Esophagus muscularis mucosa (tissue), 4 donors: ENCODE measurements at places on chromosomes 12 and 14. TPM values are rescaled to one million over a fixed set of nuclear protein-coding genes. Genes with fewer than 3 reads are reported as not detected.

- no peaks in the 10 kb centered on the region for H3K27me3 ChIP-seq
- H3K36me3 ChIP-seq = no peaks in the 10 kb centered on the region
- peak overlapping the region; percentile 60 for H3K27ac ChIP-seq
- DNase-seq = no peak
Measured at GRCh38 chr12:91854725-91855124, 290.9 kb downstream of the BTG1 start.

DNA sequence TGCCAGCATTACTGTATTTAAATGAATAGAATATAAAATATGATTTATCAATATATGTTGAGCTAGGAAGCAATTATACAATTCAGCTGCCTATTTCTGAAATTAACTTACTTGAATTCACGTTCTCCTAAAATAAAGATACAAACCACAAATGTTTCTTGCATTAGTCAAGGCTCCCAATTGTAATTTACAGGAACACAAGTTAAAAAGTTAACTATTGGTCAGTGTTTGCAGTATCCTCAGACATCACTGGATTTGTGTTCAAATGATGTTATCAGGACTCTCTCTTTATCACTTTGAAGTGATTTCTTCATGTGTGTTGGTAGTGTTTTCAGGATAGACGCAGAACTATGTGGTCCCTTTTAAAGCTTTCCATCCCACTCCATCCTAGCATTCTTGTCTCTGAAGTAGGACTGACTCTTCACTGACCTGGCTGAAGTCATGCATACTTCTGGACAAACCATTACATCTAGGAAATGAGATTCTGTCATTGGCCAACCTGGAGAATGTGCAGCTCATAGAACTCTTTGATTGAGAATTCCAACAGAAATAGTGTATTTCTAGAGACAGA lies 156.1 kb downstream of the KICS2 start:
- no peak overlapping the region for H3K4me3 ChIP-seq
- no peak for DNase-seq
- no peaks in the 10 kb centered on the region for H3K27me3 ChIP-seq
- H3K27ac ChIP-seq = no peak overlapping the region
- H3K4me1 ChIP-seq = peaks cover 13% of the 10 kb centered on the region

DNA sequence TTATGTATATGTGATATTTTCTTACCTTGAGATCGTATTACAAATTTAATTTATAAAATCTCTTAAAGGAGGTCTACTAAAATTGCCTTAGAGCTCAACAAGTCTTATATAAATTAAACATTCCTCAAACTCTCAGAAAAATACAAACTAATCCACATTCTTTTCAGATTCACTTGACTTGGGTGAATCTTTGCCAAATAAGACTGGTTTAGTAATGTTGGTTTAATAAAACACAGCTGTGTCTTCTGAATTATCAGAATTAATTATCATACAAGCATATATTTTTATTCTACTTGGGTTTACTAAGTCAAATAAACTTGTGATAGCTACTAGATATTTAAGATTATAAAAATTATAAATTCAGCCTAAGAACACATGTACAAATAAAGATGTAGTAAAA lies 13.3 kb downstream of the GLIPR1L2 start:
- H3K27ac ChIP-seq = no peak overlapping the region
- no peaks in the 10 kb centered on the region for H3K4me1 ChIP-seq
- H3K36me3 ChIP-seq = no peaks in the 10 kb centered on the region
- no peak for DNase-seq
- H3K4me3 ChIP-seq = no peak overlapping the region
- H3K27me3 ChIP-seq = no peaks in the 10 kb centered on the region

DNA sequence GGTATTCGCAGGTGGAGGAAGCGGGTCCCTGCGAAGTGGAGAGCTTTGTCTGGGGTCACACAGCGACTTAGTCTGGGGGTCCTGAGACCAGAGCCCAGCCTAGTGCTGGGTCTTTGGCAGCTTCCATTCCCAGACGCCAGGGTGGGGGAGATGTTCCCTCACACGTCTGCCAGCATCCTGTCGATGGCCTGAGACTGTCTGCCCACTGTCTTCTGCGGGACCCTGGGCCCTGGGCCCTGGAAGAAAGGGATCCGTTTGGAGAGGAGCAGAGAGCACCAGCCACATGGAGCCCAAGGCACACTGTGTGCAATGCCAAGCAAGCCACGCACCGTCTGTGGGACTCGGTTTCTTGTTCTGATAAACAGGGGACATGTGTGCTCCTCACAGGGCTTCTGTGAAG lies 197.2 kb downstream of the KIF26A start:
- no peaks in the 10 kb centered on the region for H3K36me3 ChIP-seq
- H3K4me3 ChIP-seq = no peak overlapping the region
- H3K4me1 ChIP-seq = no peaks in the 10 kb centered on the region
- no peaks in the 10 kb centered on the region for H3K27me3 ChIP-seq

GRCh38 chr12:19954163-19954562 lies 414.2 kb upstream of the PDE3A start:
- H3K36me3 ChIP-seq = no peaks in the 10 kb centered on the region
- H3K27me3 ChIP-seq = no peaks in the 10 kb centered on the region
- no peak overlapping the region for H3K4me3 ChIP-seq
- no peaks in the 10 kb centered on the region for H3K4me1 ChIP-seq
- DNase-seq = no peak

DNA sequence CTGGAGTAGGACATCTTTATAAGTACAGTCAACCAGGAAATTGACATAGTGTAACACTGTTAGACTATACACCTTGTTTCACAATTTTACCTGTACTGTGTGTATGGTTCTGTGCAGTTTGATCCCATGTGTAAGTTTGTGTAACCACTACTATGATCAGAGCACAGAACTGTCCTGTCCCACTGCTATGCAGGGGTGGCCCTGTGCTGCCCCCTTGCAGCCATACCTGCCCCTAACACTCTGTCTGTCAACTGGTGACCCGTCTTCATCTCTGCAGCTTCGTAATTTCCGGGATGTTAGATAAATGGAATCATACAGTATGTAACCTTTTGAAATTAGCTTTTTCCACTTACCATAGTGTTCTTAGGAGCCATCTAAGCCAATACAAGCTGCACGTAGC lies 58.7 kb upstream of the RD3L start:
- H3K36me3 ChIP-seq = no peaks in the 10 kb centered on the region
- no peaks in the 10 kb centered on the region for H3K27me3 ChIP-seq
- DNase-seq = no peak
- H3K27ac ChIP-seq = no peak overlapping the region

DNA sequence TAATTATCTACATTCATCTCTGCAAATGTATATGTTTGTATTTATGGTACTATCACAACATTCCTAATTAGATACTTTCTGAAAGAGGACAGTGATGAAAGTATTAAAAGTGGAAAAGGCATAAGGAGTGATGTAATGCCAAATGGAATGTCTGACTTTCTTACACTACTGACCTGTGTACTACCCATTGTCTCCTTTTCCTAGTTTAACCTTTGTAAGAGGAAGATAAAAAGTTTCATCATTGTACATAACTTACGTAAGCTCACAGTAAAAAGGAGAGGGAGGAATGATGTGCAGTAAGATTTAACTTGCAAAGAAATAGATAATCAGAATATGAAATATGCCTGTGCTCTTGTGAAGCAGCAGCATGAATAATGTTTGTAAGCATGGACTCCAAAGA lies 55.9 kb downstream of the SOX5 start:
- no peak overlapping the region for H3K27ac ChIP-seq
- H3K36me3 ChIP-seq = no peaks in the 10 kb centered on the region
- no peak for DNase-seq
- H3K4me3 ChIP-seq = no peak overlapping the region
- no peaks in the 10 kb centered on the region for H3K27me3 ChIP-seq

GRCh38 chr12:128796439-128797118 lies 27.2 kb downstream of the SLC15A4 start:
- H3K36me3 ChIP-seq = peaks cover 69% of the 10 kb centered on the region
- no peaks in the 10 kb centered on the region for H3K27me3 ChIP-seq
- DNase-seq = no peak
- H3K27ac ChIP-seq = no peak overlapping the region

GRCh38 chr12:20599757-20600156 lies 95.4 kb upstream of the SLCO1C1 start:
- no peak for DNase-seq
- no peaks in the 10 kb centered on the region for H3K27me3 ChIP-seq
- no peak overlapping the region for H3K4me3 ChIP-seq
- H3K27ac ChIP-seq = no peak overlapping the region
- no peaks in the 10 kb centered on the region for H3K36me3 ChIP-seq

DNA sequence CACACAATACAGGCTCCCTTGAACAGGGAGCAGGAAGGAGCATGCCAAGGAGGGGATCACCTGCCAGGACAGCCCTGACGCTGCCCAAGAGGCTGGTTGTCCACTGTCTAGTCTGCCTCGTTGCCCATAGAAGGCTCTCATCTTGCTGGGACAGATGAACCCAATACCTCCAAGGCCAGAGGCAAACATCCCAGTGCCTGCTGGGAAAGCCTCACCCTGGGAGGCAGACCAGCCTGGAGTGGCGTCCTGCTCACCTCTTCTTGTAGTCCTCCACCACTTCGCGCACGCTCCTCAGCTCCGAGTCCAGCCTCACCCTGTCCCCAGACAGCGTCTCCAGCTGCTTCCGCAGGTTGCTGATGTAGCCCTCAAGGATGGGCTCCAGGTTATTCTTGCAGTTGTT lies 2.4 kb downstream of the KRT73 start:
- H3K4me3 ChIP-seq = no peak overlapping the region
- DNase-seq = peak; percentile 50
- H3K36me3 ChIP-seq = no peaks in the 10 kb centered on the region
- peaks cover 25% of the 10 kb centered on the region for H3K27me3 ChIP-seq

DNA sequence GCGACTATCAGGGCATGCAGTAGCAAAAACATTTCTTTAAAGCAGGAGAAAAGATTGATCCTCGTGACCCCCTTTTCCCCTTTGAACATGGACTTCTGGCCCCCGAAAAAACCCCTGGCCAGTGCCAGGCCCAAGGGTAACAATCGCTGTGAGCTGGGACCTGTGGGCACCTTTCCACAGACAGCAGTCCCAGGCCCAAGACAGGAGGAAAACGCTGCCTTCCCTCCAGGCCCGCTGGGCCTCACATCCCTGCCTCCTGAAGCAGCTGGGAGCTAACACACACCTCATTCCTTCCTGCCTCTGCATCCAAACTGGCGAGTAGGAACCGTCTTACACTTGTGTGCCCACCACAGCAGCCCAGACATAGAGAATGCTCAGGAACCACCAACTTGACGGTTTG lies 1.2 kb downstream of the VWF start:
- peaks cover 4% of the 10 kb centered on the region for H3K4me1 ChIP-seq
- DNase-seq = no peak
- peak overlapping the region; percentile 69 for H3K27ac ChIP-seq
- H3K4me3 ChIP-seq = peak overlapping the region; percentile 43

DNA sequence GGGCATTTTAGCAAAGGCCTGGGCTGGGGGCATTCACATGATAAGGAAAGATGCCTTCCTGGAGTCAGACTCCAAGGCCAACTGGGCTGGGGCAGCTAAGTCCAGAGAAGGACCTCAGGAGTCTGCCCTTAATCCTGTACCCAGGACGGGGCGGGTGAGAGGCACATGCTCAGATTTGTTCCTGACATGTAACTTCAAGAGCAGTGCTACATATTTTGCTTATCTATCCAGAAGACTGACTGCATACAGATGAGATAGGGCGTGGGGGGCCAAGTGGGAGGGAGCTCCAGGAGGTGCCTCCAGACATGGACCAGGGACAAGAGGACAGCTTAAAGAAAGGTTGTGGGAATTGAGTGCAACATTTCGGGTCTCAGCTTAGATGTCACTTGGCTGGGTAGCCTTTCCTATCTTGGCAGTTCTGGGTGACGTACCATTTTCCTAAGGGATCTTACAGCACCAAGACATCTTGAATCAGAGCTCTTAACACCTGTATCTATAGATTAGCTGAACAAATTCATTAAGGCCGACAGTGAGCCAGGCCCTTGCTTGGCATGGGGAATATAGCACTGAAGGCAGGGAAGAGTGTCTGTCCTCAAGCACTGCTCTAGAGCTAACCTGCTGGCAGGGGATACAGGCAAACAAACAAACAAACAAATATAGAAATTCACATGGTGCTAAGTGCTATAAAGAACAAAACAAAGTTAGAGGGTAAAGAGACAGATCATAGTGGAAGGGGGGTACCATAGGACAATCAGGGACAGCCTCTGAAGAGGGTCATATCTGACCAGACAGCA lies 61.2 kb downstream of the PTPN21 start:
- no peak for DNase-seq
- no peak overlapping the region for H3K27ac ChIP-seq
- no peak overlapping the region for H3K4me3 ChIP-seq
- H3K36me3 ChIP-seq = peaks cover 11% of the 10 kb centered on the region
- no peaks in the 10 kb centered on the region for H3K27me3 ChIP-seq
- H3K4me1 ChIP-seq = peaks cover 6% of the 10 kb centered on the region

- DNase-seq = no peak
- no peaks in the 10 kb centered on the region for H3K36me3 ChIP-seq
- peaks cover 8% of the 10 kb centered on the region for H3K4me1 ChIP-seq
- no peak overlapping the region for H3K4me3 ChIP-seq
Measured at GRCh38 chr14:61229475-61229888, 51.7 kb downstream of the TMEM30B start.

The ATF7 gene
- 33.6 TPM for total RNA-seq

The ABCD2 gene
- total RNA-seq = 0.69 TPM

The YBX3 gene
- 583 TPM for total RNA-seq
